HepG2 (cell line): ENCODE measurements at places on chromosomes 7 and 10.
A peak's percentile ranks its signal among the peaks of the same experiment; 100 is the strongest.

- peak; percentile 70 for DNase-seq
These were observed 14.9 kb downstream of the CCL26 start for GRCh38 chr7:75756991-75757676.

DNA sequence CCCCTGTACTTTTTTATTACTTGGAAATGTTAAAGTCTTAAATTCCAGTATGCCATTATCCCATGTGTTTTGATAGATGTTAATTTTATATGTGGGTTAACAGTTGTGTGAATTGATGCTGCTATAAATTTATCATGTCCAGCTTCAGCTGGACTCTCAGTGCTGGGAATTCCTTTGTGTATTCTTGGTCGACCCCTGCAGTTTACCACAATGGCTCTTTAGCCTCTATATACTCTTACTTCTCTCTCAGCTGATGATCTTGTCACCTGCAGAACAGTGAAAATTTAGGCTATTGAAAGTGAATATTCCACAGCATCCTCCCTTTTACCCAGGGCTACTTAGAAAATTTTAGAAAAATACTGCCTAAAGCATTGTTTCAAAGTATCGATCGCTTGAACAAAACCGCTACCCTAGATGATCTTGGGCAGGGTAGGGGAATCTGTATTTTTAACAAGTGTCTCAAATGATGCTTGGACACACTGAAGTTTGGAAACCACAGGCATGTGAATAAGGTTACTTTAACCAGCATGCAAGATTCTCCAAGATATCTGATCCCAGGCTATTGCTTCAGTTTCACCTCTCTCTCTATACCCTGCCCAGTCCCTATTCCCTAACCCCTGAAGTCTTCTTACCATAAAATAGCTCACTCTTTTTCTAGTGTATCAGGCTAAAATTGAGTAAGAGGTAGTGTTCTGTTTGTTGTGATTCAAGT, 25.4 kb downstream of the LCOR start:
- no peak for DNase-seq

DNA sequence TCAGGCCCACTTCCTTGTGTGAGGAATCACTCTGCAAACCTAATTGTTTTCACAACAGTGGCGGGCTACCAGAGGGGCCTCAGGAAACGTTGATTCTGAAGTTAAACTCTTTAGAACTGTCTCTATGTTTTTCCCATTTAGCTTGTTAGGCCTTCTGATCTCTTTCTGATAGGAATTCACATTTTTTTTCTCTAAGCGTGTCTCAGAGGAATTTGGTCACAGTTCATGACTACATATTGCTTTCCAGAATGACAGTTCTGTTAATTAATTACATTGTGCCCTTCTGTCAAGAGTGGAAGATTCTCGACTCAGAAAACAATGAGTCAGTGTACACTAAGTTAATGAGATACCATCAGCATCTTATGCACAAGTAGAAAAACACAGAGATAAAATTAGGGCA, 469.2 kb upstream of the C7orf33 start:
- DNase-seq, result no peak

DNA sequence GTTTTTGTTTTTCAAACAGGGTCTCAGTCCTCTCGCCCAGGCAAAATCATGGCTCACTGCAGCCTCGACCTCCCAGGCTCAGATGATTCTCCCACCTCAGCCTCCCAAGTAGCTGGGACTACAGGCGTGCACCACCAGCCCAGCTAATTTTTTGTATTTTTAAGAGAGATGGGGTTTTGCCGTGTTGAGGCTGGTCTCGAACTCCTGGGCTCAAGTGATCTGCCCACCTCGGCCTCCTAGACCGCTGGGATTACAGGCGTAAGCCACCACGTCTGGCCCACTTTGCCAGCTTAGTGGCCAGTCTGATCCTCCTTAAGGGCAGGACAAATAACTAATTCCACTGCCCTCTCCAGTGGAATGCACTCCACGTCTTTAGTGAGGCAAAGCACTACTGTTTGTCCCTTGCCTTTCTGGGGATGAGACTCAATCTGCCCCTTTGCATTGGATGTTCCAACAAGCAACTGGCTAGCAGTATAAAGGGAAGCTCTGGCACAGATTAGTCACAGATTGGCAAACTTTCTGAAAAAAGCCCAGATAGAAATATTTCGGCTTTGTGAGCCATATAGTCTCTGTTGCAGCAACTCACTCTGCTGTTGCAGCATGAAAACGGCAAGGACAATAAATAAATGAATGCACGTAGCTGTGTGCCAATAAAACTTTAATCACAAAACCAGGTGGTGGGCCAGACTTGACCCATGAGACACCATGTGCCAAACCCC, 143.8 kb upstream of the RHEB start:
- no peak for DNase-seq

DNA sequence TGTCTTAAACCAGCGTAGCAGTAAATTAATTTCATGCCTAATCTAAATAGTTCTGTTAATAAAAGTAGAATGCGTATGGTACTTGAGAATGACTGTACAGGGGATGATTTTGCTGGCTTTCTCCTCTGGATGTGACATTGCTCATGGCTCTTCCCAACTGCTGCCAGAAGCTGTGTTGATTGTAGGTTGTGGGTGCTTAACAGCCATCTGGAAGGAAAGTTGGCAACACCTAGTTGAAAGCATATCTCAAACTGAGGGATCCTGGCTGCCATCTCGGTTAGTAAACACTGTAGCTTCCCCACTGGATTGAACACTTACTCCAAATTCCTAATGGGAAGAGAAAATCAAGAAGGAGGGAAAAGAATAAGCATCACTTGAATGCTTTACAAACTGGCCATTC, 130.9 kb downstream of the NXPH1 start:
- no peak for DNase-seq

DNA sequence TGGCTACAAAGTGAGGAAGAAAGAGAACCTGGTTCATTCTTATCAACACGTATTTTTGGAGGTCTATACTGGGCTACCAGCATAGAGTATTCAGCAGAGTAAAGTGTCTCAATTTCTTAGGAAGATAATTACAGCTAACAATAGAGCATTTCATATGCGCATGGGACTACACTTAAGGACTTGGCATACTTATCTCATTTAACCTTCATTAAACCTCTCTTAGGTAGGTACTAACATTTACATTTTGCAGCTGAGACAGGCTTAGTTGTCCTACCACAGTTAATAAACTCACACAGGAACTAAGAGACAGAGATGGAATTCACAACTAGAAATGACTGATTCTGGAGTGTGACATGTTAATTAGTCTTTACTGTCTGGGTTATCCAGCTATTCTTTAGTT, 66.6 kb downstream of the NRBF2 start:
- no peak for DNase-seq

GRCh38 chr10:96501985-96502384, 11.7 kb downstream of the TLL2 start:
- peak; percentile 36 for DNase-seq

DNA sequence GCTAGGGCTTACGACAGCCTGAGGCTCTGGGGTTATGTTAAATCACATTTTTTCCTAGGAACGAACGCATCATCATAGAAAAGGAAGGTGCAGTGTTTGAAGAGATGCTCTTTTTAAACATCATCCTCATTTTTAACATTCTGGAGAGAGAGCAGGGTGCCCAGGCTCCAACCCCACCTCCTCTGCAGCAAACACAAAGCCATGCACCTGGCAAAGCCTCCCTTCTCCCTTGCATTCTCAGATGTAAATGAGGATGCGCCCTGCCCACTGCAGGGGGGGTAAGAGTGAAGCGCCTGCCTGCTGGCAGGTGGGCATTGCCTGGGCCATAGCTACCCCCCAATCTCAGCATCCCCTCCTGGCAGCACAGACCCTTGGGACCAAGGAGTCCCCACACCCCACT, 92.4 kb downstream of the PTPRN2 start:
- DNase-seq, result no peak

DNA sequence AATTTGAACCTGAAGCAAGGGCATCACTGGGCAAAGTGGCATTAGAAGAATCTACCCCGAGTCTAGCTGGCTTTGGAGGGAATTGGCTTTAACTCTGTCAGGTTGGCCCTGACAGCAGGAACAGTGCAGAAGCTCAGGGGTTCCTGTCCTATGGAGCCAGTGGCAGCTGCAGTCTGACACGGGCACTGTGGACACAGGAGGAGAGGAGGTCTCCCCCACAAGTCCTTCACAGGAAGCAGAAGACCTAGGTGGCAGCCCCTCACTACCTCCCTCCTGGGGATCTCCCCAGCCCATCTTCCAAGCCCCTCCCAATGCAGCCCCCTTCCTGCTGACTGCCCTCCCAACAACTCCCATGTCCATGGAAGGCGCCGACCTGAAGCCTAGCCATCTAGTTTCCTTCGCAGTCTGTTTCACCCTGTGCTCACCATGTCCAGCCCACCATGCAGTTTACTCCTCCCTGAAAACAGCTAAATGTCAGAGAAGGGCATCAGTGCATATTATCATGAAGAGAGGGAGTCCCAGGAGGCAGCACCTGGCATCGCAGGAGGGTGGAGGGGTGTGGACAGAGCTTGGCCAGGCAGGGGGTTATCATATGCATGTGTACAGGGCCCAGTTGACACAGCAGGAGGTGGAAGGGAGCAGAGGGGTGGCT, 17.9 kb upstream of the GDF10 start:
- DNase-seq, result no peak

- DNase-seq, result peak; percentile 82
These were observed 754 bp downstream of the GSTO1 start for GRCh38 chr10:104255311-104255981.

DNA sequence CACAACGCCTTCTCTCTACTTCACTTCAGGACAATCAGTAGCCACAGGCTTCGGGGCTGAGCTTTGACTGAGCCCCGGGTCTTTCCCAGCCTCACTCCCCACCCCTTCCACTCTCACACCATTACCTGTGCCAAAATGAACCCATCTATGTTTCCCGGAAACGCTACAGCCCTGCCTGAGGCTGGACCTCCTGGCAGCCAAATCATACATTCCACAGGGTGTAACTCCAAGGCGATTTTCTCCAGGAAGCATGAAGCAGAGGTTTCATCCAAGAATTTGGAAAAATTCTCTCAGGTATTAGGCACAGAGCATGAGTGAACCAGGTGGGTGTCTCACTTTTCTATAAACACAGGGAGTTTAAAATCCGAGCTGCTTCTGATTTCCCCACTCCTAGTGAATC, 286.3 kb downstream of the TNS3 start:
- no peak for DNase-seq

GRCh38 chr7:106604971-106605370, 56.0 kb downstream of the CCDC71L start:
- DNase-seq, result no peak

- DNase-seq, result no peak
These were observed 8.3 kb upstream of the FRMPD2 start for GRCh38 chr10:48282829-48283228.

DNA sequence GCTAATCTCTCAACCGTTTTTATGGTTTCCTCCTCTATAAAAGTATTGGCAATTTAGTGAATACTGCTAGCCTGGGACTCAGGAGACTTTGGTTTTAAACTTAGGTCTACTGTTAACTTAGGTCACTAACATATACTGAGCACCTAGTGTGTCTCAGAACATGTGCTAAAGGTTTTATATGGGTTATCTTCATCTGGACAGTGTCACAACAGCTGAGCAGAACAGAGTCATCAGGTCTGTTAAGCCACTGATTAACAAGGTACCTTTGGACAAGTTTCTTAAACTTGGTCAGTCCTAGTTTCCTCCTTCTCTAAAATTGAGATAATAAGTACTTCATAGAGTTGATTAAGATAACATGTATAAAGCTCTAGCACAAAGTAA, 30.6 kb downstream of the NET1 start:
- no peak for DNase-seq

- no peak for DNase-seq
These were observed 1.0 kb downstream of the ATE1 start for GRCh38 chr10:121926671-121927317.

DNA sequence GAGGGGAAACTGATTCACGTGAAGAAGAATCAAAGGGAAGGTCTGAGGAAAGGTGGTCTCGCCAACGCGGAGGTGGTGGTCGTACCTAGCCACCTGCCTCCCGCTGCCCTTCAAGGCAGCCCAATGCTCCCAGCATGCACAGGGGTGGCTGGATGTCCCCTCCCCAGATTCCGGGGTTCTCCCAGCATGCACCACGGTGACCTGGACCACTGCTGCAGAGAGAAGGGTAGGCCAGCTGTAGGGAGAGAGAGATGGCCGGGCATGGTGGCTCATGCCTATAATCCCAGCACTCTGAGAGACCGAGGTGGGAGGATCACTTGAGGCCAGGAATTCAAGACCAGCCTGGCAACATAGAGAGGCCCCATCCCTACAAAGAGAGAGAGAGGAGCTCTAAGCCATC, 32.4 kb upstream of the PPP2R2D start:
- DNase-seq, result no peak

DNA sequence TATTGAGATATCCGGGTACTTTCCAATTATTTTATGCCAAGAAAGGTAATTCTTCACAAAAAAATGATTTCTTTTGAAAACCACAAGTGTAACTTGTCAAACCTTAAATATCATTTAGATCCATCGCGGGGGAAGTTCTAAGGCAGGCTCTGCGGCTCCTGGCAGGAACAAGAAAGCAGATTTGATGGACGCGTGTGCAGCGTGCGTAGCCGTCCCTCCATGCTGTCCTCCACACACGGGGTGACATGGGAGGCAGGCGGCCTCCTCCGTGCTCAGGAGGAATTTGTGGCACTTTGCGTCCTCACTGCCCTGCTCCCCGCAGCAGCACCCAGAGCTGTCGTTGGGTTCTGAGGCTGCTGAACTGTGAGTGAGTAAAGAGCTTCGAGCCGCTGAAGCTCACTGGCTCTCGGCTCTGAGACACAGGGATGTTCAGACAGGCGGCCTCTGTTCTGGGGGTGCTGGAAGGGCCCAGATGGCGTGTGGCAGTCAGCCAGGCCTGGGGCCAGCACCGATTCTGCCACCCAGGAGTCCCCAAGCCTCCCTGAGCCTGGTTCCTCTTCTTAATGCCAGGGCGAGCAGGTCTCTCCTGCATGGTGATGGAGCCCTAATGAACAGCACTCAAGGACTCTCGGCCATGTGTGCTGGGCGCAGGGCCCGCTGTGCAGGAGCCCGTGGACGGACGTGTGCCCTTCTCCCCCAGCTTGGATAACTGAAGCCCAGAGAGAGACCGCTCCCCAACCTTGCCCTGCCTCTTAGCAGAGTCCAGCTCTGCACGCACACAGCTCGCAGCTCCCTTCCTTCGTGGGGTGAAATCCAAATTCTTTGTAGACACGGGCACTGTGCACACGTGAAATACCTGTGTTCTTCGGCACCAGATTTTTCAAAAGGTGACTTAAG, 185.4 kb upstream of the SHH start:
- DNase-seq, result no peak

GRCh38 chr7:6578114-6579084, 1.1 kb downstream of the ZDHHC4 start:
- peak; percentile 99 for DNase-seq

DNA sequence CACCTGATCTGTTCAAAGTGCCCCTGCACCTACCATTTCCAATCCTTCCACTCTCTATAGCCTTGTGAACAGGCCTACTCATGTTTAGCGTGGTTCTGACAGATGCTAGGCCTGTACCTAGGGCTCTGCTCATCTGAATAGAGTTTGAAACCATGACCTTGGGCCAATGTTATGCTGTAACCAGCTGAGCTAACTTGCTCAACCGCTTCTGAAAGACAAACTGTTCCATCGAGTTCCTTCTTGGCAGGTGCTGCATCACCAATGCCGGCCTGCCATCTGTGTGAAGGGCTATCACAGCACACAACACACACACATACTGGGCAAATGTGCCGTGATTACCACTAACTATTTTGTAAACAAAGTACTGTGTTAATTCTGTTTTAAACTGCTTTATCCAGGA, 419.0 kb upstream of the GALNT17 start:
- DNase-seq, result no peak
